Spleen (tissue), 13 donors: ENCODE measurements at places on chromosomes 6 and 20.

DNA sequence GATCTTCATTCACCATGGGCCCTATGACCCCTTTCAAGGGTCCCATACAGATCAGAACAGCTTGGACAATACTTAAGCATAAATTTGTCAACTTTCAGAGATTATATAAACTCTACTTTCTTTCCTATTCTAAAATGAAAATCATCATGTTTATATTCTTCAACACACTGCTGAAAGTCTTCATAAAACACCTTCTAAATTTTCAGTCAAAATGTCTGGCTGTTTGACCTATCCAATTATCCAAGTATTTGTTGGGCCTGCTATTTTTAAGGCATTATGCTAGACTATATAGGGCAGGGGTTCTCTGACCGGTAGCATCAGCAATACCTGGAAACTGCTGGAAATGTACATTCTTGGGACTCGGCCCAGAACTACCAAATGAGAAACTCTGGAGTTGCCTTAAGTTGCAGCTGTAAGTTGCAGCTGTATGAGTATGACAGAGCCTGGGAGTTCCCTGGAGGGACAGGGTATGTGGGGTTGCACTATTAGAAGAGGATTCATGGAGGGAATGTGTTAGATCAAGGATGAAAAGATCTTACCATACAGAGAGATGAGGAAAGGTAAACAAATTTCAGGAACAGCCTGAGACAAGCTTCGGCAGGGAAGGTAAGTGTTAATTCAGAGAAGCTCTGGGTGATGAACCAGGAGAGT, 293.0 kb downstream of the ADGB start:
- DNase-seq, result no peak

GRCh38 chr20:48451401-48451800, 376.4 kb downstream of the PREX1 start:
- no peak for DNase-seq

DNA sequence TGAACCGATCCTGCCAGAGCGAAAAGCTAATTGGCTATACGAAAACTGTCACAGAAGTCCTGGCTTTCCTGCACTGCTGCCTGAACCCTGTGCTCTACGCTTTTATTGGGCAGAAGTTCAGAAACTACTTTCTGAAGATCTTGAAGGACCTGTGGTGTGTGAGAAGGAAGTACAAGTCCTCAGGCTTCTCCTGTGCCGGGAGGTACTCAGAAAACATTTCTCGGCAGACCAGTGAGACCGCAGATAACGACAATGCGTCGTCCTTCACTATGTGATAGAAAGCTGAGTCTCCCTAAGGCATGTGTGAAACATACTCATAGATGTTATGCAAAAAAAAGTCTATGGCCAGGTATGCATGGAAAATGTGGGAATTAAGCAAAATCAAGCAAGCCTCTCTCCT, 14.2 kb downstream of the CCR6 start:
- no peak for DNase-seq

- DNase-seq, result no peak
These were observed 40.7 kb upstream of the UBR2 start for GRCh38 chr6:42522942-42523814.

DNA sequence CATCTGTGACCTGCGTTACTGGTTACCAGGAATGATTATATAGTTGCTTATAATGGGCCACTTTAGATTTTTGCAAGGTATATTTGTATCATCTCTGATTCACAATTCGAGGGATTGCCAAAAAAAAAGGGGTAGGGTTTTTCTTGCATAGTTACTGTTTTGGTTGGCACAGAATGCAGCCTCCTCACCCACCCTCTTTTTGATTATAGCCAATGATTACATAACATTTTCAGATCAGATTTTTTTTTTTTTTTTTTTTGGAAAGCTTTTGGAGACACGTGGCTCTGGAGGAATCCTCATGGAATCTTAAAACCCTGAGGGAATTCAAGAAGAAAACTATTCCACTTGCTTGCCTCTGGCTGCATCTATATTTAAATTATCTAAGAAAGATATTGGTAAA, 53.7 kb downstream of the UST start:
- DNase-seq, result no peak

- DNase-seq, result peak; percentile 76
These were observed 11.8 kb downstream of the SRC start for GRCh38 chr20:37357481-37358365.

GRCh38 chr20:50126662-50127061, 13.7 kb upstream of the UBE2V1 start:
- peak; percentile 40 for DNase-seq

DNA sequence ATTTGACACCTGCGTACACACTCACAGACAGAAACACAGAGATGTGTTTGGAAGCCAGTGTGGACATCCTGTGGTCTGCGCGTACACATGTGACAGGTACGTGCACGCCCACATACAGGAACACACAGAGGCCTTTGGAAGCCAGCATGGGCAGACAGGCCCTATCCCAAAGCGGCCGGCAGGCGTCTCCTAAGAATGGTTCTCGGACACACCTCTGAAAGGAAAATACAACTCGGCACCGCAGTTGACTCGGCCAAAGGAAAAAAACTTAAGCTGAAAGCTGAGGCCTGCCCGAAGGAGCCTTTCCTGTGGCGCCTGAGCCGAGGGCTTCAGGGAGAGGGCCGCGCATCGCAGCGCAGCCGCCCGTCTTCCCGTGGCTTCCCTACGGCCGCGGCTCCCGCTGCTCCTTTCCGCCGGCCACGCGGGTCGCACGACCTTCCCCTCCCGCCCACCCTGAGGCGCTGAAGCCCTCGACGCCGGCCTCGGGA, 1.4 kb upstream of the CEP43 start:
- DNase-seq, result peak; percentile 89

GRCh38 chr6:17957904-17958620, 29.4 kb downstream of the KIF13A start:
- DNase-seq, result no peak

- DNase-seq, result no peak
These were observed 492.1 kb downstream of the MAFB start for GRCh38 chr20:40196846-40197436.

DNA sequence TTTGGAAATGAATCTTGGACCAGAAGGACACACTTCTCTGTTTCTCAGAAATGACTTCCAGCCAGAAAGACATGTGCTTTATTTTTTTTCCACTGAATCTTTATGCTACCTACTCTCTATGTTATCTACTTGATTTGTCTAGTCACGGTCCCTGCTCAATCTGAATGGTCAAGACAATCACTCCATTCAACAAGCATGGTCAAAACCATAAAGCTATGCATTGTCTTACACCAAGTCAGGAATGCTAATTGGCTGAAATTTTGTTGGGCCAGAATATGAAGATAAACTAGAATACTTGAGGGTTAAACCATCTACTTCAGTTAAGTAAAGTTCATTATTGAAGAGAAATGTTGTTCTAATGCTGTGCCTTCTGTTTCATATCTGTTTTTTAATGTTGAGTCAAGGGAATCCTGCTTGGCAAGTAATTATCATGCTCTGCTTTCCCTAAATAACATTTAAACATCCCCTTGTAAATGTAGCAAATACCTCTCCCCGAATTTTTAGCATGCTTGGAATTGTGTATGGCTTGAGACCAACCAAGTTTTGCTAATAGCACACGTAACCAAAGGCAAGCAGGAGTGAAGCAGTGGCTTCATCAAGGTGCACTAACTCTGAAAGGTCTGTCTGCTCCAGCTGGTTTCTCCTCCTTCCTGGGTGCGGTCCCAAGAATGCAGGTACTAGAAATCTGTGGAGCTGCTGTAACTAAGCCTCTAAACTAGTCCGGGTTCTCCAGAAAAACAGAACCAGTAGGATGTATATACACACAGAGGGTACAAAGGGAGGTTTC, 190.3 kb upstream of the CDYL start:
- DNase-seq, result no peak

DNA sequence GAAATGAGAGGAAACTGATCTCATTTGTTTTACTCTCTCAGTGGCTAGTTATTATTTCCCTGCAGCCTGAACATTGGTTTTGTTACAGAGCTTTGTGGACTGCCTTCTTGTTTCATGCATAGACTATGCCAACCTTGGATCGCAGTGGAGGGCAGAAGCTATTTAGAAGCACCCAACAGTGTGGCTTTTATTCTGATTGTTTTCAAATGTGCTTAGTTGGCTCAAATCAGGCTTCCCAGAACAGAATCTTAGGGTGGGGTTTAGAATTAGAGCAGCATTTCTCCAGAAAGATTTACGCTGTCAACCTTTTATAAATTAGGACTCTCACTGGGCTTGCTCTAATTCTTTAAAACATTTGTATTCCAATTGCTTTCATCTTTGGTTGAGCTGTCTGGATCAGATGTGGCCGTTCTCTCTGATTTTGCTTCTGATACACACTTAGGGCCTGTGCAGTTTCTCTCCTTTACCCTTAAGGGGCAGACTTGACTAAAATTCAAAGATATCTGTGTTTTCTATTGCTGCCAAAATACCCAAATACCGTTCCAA, 210.3 kb downstream of the BCKDHB start:
- DNase-seq, result no peak

- no peak for DNase-seq
These were observed 87.0 kb downstream of the PPP1R3G start for GRCh38 chr6:5172041-5172653.

GRCh38 chr6:107493158-107494057, 3.5 kb downstream of the SOBP start:
- DNase-seq, result no peak

GRCh38 chr6:167988945-167989841, 8.3 kb upstream of the KIF25 start:
- no peak for DNase-seq

DNA sequence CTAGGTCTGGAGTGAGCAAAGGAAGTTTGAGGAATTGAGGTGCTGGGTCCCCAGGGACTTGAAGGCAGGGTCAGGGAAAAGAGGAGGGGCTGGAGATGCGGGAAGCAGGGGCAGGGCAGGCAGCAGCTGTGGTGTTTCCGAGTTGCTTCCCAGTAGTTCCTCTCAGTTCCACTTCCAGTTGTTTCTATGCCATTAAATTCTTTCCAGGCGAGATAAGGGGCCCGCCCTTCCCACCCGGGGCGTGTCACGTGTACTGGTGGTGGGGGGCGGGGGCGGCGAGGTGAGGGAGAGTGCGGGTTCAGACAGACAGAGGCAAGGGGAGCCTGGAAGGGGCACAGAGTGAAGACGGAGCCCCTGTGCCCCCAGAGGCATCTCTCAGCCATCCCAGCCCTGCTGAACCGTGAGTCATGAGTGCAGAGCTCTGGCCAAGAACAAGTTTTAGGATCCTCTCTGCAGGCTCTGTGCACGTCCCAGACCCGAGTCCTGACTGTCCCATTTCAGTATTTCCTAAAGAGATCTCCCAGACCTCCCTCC, 977 bp downstream of the TNXB start:
- no peak for DNase-seq

DNA sequence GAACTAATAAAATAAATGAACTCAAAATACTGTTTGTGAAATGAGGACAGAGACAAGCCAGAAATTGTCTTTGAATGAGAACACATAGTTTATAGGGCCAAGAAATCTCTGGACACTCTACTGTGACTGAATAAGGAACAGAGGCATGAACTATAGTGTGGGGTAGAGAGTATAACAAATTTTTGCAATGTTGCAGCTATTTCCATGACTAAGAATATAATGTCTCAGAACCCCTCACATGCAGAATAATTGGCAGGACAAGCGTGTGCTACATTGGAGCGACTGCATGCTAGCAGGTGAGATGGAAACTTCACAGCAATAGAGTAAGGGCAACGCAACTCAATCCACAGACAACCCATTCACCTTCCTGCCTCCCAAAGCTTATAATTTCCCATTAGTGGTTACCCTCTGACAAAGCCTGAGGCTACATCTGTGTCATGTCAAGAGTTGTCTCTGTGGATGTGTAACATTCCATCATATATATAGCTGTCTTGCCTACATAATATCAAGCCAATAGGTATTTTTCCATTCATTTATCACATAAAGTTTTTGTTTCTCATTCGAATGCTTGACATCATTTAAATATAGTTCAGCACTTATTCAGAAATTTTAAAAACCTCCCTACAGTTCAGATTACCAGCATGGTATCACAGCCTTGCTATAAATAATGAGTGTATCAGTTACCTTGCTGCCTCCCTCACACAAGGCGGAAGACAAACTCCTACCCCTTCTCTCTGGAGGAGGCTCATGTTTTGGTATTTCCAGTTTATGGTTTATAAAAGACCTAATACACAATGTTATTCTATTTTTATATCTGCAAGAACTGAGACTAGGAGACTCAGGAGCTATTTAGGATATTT, 47.9 kb upstream of the ECHDC1 start:
- no peak for DNase-seq

DNA sequence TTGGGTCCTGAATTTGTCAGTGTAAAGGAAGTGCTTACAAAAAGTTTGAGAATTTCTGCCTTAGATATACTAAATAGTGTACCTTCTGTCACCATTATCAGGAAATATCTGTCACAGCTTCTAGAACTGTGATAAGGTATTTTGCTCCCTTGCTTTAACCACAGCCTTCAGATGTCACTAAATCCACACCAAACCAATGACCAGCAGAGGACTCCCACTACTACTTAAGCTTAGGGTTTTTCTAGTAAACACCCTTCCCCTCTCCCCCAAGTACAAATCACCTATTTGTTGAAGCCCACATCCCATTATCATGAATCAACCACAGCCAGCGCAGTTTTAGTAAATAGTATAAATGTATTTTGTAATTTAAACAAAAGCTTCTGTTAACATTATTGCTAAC, 8.6 kb upstream of the JPH2 start:
- DNase-seq, result no peak

- no peak for DNase-seq
These were observed 54.0 kb upstream of the STMND1 start for GRCh38 chr6:17047889-17048288.

- DNase-seq, result no peak
These were observed 103.2 kb upstream of the RIPOR2 start for GRCh38 chr6:25038999-25039398.

GRCh38 chr6:122947355-122947754, 48.7 kb upstream of the CLVS2 start:
- no peak for DNase-seq

DNA sequence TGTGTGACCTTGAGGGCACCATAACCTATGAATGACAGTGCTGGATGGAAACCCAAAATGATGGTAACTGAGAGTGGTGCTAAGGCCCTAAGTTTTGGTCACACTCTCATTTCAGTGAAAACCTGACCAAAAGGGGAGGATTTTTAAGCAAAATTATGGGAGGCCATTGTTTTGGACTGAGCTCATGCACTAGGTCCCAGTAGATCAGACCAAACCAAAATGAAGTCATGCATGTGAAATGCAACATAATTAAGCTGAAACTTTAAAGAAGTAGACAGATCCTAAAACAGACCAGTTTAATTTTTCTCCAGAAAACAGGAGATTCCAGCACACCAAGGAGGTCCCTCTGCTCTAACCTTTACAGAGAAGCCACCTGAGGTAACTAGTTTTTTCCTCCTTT, 24.0 kb upstream of the THBS2 start:
- DNase-seq, result no peak

GRCh38 chr6:159169193-159169555, at the start of gene FNDC1:
Gene FNDC1, plus strand, starts transcription at chr6:159169400. Its CDS starts 197 bp downstream, at chr6:159169597.
- no peak for DNase-seq

GRCh38 chr6:147881432-147881831, 372.9 kb downstream of the SAMD5 start:
- DNase-seq, result no peak

- DNase-seq, result no peak
These were observed 18.2 kb downstream of the ANKRD66 start for GRCh38 chr6:46764961-46765360.

- DNase-seq, result no peak
These were observed 244.7 kb downstream of the CDKAL1 start for GRCh38 chr6:20778912-20779311.
